ENCODE measurements at places on chromosomes 4 and X.

GRCh38 chr4:110614173-110614963 is 8.5 kb downstream of the PITX2 start:
- no peak for DNase-seq

- DNase-seq = peak; percentile 12
Observed at GRCh38 chrX:119790977-119791436, 423 bp downstream of the RPL39 start.

- no peak for DNase-seq
Observed at GRCh38 chr4:71275570-71275969, 63.2 kb upstream of the SLC4A4 start.

GRCh38 chrX:13536551-13536950 is 32.9 kb upstream of the EGFL6 start:
- no peak for DNase-seq

DNA sequence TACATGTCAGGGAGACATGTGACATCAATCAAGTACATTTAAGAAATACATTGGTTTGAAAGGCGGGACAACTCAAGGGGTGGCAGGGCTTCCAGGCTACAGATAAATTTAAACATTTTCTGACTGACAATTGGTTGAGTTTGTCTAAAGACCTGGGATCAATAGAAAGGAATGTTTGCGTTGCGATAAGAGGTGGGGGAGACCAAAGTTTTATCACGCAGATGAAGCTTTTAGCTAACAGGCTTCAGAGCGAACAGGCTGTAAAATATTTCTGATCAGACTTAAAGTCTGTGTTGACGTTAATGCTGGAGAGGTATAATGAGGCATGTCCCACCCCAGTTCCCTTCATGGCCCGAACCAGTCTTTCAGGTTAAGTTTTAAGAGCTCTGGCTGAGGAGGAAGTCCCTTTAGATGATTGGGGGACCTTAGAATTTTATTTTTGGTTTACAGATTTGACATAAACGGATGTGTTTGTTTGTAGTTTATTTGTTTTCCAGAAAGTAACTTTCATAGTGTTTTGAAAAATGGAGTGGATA is 346.7 kb upstream of the RASGEF1B start:
- DNase-seq = no peak

DNA sequence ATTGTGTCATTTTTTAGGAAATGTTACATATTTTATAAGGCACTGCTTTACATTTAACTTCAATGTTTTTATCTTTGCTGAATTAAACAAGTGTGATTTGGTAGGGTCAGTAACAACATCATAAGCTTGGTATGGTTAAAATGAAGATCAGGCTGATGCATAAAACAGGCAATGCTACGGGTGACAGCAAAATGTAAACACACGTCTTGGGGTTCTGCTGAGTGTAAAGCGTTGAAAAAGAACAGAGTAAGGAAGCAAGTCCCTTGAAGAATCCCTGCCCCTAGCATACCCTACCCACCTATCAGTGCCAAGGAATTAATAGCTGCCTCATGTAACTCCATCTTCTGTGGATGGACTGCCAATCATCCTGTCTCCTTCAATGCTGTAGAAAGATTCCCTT is 157.0 kb downstream of the CBLL2 start:
- DNase-seq = no peak

All from PC-3 (cell line).